ENCODE measurements at places on chromosomes 3 and 15. TPM values are rescaled to one million over a fixed set of nuclear protein-coding genes. Genes with fewer than 3 reads are reported as not detected.

The SEMA6D gene
- total RNA-seq, result 2.2 TPM

The GHSR gene
- total RNA-seq, result not detected

The CDHR4 gene
- not detected for total RNA-seq

The LYSMD2 gene
- 7.3 TPM for total RNA-seq

The ADGRG7 gene
- total RNA-seq, result not detected

The SCG5 gene
- 0.09 TPM for total RNA-seq

The CERS3 gene
- not detected for total RNA-seq

The MKRN3 gene
- total RNA-seq, result not detected

The GDPGP1 gene
- total RNA-seq, result 5.9 TPM

The REC114 gene
- not detected for total RNA-seq

The LINGO1 gene
- under 0.01 TPM for total RNA-seq

The TJP1 gene
- total RNA-seq, result 85.1 TPM

The GRIP2 gene
- total RNA-seq, result not detected

The MITF gene
- total RNA-seq, result 1.3 TPM

The THOC7 gene
- 36.1 TPM for total RNA-seq

The ARPIN gene
- total RNA-seq, result 8.4 TPM

The RBMS3 gene
- total RNA-seq, result 42.9 TPM

The GP5 gene
- not detected for total RNA-seq

The TF gene
- under 0.01 TPM for total RNA-seq

The SEMA3B gene
- total RNA-seq, result 1.3 TPM

The FYCO1 gene
- 18.9 TPM for total RNA-seq

The CYP1A1 gene
- 5.5 TPM for total RNA-seq

The SLC28A2 gene
- not detected for total RNA-seq

The CASR gene
- not detected for total RNA-seq

The ELL3 gene
- total RNA-seq, result 1.8 TPM

The SPESP1 gene
- total RNA-seq, result 1.0 TPM

The SOX14 gene
- total RNA-seq, result not detected

The HIGD2B gene
- total RNA-seq, result not detected

The MGA gene
- 22.5 TPM for total RNA-seq

The TICRR gene
- total RNA-seq, result 2.6 TPM

The ZNF35 gene
- 15.3 TPM for total RNA-seq

The SLC6A1 gene
- 0.19 TPM for total RNA-seq

The TRIM59 gene
- 20.3 TPM for total RNA-seq

The DNAH12 gene
- total RNA-seq, result under 0.01 TPM

The ANKUB1 gene
- total RNA-seq, result not detected

The NEK11 gene
- 3.0 TPM for total RNA-seq
